GOT3 (cell line): ENCODE measurements at places on chromosomes 16 and 17.

DNA sequence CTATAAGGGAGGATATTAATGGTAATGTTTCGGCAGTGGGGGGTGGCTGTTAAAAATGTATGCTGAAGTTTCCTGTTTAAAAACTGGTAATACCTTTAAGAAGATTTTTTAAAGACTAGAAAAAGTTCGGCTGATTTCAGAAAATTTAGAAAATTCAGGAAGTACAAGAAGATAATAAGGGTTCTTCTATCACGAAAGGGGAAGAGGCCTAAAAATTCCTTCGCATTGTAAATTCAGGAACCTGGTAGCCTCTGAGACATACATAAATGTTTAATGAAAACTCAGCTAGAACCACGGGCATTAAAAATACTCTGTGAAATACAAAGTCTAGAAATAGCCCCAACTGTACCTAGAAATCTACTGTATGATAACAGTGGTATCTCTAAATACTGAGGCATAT, 181.2 kb downstream of the PARN start:
- DNase-seq, result no peak

- DNase-seq, result no peak
Measured at GRCh38 chr16:11370084-11370931, 25.0 kb downstream of the RMI2 start.

GRCh38 chr17:33874617-33875060, 380.4 kb upstream of the CCL2 start:
- DNase-seq, result no peak

- no peak for DNase-seq
Measured at GRCh38 chr17:48905987-48906515, 2.2 kb upstream of the UBE2Z start.

GRCh38 chr16:81752876-81753227, 26.2 kb upstream of the PLCG2 start:
- DNase-seq, result no peak

DNA sequence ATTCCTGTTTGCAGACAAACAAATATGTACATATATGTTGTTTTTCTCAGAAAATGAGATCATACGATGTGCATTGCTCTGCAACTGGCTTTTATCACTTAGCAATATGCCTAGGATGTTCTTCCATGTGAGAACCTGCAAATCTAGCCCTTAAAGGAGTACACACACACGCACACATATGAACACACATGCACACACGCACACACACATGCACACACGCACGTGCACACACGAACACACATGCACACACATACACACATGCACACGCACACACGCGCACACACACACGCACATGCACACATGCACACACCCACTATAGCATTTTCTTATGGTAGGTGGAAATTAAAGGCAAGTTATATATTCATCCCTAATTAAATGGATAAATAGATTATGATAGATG, 8.1 kb upstream of the OR2C1 start:
- DNase-seq, result no peak

GRCh38 chr16:86573646-86574508, 4.5 kb upstream of the FOXL1 start:
- no peak for DNase-seq

DNA sequence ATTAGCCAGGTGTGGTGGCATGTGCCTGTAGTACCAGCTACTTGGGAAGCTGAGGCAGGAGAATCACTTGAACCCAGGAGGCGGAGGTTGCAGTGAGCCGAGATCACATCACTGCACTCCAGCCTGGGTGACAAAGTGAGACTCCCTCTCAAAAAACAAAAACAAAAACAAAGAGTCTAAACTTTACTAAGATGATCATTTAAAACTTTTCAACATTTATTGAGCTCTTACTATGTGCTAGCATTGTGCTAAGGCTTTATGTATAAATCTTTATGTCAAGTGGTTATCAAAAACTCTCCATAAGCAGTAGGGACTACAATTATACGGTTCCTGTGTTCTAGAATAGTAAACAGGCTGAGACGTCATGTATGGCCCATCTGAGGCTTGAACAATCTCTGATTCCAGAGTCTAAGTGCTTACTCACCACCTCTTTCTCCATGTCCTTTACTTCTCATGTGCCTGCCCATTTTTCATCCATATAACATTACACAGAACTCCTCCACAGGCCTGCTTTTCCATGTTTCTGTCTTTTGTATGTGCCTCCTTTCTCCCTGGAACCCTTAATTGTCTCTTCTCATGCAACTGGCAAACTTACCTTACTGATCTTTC, 66.7 kb downstream of the NUP88 start:
- DNase-seq, result no peak

DNA sequence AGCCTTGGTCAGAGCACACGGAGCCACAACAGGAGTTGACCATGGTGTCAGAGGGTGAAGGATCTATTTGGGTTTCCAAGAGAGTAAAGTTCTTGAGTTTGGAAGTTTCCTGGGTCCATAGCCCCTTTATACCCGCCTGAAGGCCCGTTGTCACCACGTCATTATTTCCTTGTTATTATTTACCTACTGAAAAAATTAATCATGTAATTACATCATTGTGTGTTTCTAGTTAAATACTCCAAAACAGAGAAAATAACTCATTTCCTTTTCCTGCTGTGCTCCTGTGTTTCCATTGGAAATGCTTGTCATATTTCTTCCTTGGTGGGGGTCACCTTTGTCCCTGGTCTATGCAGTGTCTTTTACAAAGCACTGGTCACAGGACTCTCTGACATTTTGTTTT, at the start of gene KRTAP4-8:
Gene KRTAP4-8, minus strand, starts transcription at position 101 of the 400 bp plus-strand sequence. Its CDS starts 58 bp downstream, at position 43.
- no peak for DNase-seq

DNA sequence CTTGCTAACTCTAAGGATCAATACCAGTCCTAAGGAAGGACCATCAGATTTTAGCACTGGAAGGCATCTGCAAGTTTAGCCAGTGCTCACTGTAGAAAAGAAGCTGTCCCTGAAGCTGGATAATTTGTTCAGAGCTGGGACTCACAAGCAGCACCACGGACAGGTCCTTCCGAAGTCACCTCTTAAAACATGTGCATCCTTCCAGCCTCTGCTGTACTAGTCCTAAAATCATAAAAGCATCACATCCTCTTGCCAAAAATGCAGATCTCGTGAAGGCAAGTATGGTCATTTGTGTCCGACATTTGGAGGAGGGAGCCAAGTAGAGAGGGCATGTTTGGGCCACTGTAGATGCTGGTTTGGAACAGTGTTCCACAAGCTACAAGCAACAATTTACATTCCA, 506.9 kb downstream of the RBFOX1 start:
- no peak for DNase-seq

- DNase-seq, result no peak
Measured at GRCh38 chr16:11121083-11121608, 134.9 kb downstream of the SOCS1 start.

DNA sequence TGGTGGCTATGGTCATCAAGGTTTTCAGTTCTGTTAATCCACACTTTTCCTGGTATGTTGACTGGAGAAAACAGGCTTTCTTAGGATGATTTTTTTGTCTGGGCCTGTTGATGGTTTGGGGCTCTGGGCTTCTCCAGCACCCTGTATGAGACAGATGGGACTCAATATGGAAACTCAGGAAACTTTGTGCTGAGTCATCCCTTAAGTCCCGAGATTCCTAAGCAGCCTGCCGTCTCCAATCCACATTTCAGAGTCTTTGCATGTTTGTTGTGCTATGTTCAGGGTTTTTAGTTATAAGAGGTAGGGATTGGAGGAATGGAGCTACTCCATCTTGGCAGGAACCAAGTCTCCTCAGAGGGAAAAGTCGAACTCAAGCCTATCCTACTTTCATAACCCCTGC, 253.3 kb upstream of the FOXF1 start:
- DNase-seq, result no peak

- DNase-seq, result no peak
Measured at GRCh38 chr17:2059547-2060384, 4.9 kb downstream of the HIC1 start.

GRCh38 chr16:87445486-87445885, 47.3 kb downstream of the ZCCHC14 start:
- DNase-seq, result no peak

GRCh38 chr17:40555296-40556190, 9.7 kb downstream of the CCR7 start:
- no peak for DNase-seq

DNA sequence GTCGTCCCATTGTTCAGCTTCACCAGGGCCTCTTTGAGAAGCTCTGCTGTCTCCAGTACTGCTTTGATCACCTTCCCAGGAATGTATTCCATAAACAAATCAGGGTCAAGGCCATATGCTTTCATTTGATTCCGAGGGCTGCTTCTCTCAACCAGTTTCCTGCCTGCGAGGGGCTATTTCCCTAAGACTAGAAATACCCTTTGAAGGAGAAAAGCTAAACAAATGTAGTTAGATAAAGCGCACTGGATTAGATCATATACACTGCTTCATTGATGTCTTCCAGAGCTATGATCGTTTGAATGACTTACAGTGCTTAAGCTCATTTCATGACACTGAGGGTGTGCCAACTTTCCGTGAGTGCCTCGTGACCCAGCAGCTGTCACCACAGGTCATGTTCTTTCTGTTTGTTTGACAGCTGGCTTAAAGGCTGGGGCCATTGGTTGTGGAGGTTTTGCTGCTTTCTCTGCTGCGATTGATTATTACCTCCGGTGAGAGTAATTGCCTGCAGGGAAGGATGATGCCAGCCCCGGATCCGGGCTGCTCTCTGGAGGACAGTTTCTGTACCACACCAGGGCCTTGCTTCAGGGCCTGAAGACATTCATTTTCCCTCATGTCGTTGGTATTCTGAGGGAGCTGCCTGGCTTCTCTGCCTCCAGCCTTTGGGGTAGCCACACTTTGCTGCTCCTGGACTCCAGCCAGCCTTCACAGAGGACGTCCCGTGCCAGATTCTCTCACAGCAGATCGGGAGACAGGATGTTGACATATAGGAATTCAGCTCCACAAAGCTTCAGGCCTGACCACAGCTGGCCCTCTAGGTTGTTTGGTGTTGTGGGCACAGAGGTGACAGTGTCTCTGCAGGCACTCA, 3.9 kb downstream of the TIMM22 start:
- no peak for DNase-seq

DNA sequence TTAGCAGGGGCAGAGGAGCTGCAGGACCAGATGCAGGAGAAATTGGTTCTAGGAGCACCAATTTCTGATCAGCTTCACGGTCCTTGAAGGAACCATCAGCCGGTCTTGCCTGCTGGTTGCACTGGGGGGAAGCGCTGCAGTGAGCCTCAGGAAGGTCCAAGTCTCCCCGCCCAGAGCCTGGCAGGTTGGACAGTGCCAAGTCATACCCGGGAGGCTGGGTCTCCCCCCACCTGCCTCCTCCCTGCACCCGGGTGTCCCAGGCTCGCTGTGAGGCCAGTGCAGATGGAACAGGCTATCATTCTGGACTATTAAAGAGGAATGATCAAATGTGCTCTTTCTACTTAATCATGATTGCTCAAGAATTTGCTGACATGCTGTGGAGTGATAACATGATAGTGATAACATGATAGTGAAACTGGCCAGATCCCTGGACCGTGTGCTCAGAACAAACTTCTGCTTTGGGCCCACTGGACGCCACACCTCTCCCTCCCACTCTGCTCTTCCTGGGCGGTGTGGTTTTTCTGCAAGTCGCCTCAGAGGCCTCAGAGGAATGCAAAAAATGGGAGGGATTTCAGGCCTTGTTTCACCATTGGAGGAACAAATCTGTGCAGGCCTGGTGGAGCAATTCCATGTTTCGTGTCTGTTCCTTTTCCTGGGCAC, 236.0 kb downstream of the IRF8 start:
- DNase-seq, result no peak

DNA sequence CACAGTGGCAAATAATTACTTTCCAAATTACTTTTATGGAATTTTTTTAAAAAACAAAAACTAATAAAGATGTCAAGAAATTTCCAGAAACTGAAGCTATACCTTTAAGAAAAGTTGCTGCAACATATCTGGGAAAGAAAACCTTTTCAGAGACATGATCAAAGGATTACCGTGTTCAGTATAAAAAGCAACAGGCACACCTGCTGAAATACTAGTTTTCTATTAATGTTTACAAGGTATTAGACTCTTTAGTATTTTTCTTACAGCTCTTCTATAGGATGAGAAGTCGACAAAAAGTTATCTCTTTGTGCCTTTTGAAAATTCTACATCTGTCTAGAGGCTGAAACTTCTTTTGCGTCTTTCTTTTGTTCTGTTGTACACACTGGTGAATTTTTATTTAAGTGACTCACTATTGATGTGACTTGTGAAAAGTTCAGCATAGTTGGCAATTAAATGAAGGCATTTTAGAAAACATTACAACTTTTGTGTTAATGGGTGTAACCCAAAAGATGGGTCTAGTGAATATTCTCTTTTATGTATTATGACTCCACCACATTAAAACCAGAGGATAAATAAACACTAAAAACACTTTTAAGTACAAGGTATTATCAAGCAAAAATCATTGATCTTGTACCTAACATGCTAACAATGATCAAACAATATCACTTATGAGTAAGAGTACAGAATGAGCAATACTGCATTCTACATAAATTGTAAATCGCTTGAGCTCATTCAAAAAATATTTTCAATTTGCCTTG, 23.8 kb downstream of the NACA2 start:
- no peak for DNase-seq

DNA sequence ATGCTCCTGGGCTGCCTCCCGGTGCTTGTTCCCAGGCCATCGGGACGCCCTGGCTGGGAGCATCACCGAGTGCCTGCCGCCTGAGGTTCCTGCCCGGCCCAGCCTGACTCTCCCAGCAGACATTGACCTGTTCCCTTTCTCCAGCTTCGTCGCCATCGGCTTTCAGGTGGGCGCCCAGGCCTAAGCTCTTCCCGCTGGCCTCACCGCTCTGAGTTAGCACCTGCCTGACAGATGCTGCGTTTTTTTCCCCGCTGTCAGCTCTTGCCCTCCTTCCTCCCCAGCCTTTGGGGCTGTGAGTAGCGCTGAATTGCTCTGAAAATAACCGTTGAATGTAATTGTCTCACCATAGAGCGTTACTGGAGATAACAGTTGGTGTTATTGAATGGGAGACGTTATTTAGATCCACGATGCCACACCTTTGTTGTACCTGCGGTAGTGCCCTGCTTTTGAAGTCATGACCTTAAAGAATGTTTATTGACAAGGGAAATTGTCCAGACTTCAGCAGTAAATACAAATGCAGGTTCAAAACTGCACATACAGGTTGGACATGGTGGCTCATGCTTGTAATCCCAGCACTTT, 21.3 kb upstream of the SMIM5 start:
- DNase-seq, result no peak

DNA sequence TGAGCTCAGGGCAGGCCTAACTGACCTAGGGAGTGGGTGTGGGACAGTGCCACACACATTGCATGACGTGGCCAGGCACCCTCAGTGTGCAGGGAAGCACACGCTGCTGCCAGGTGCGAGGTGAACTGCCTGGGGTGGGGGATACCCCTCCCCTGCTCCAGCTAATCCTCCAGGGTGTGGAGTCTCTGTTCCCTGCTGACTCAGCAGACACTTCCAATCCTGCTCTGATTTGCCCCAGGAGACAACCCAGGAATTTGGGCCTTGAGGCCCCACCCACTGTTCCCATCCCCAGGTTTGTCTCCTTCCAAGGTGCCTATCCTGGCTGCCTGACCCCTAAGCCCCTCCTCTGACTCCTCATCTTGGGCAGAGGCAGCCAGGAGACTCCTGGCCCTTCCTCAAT, 10.7 kb downstream of the DLX3 start:
- DNase-seq, result no peak

GRCh38 chr17:73546114-73546513, 98.1 kb downstream of the SDK2 start:
- no peak for DNase-seq

GRCh38 chr17:73393381-73393780, 81.6 kb upstream of the CDC42EP4 start:
- no peak for DNase-seq
